ENCODE measurements at places on chromosomes 6 and 20.

GRCh38 chr6:33634946-33635345, 13.8 kb downstream of the ITPR3 start:
- peak; percentile 29 for DNase-seq

GRCh38 chr20:17822039-17822438, 122.3 kb downstream of the BANF2 start:
- DNase-seq = no peak

- peak; percentile 67 for DNase-seq
These were observed 17.7 kb downstream of the MAS1 start for GRCh38 chr6:159908535-159908934.

DNA sequence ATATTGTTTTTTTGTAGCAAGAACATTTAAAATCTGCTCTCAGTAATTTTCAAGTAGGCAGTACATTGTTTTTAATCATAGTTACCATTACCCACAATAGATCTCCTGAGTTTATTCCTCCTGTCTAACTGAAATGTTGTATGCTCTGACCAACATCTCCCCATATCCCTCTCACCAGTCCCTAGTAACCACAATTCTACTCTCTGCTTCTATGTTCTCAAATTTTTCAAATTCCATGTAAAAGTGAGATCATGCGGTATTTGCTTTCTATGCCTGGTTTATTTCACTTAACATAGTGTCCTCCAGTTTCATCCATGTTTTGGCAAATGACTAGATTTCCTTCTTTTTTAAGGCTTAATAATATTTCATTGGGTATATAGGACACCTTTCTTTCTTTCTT, 300.5 kb downstream of the KCNQ5 start:
- no peak for DNase-seq

DNA sequence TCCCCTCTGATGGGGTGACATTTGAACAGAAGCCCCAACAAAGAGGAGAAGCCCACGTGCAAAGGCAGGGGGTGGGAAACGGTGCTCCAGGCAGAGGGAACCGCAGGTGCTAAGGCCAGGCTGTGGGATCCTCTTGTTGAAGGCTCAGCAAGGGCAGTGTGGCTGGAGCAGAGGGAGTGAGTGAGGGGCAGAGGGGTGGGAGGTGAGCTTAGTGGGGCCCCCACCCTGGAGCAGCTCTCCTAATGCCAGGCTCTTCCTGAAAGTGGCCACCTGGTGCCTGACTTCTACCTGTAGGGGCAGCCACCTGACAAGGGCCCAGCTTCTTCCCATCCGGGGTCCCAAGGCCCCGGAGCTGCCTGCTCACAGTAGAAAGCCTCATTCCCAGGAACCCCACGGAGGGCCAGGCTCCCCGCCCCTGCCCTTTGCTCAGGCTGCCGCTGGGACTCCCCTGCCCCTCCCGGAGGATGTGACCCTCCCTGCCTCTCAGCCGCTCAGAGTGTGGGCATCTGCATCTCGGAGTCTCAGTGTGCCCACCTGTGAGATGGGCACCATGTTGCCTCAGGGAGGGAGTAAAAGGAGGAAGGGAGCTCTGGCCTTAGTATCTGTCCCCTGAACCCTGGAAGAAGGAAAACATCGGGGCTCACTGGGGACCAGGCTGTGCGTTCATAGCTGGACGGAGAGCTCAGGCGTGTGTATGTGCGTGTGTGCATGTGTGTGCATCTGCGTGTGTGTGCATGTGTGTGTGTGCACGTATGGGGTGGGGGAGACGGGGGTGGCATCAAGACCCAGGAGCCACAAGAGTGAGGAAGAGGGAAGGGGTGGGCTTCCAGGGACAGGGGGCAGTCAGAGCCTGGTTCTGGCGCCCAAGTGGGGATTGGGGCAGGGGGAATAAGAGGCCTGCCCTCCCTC, 119.4 kb downstream of the CEBPB start:
- DNase-seq = no peak

DNA sequence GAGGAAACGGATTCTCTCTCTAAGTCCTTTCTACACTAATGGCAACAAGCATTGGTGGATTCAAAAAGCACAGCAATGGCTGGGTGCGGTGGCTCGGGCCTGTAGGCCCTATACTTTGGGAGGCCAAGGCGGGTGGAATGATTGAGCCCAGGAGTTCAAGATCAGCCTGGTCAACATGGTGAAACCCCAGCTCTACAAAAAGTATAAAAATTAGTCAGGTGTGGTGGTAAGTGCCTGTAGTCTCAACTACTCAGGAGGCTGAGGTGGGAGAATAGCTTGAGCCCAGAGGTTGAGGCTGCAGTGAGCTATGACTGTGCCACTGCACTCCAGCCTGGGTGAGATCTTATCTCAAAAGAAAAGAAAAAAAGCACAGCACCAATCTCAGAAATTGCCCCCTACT, 19.3 kb downstream of the PAQR8 start:
- no peak for DNase-seq

- peak; percentile 63 for DNase-seq
These were observed 37.5 kb downstream of the LAMA4 start for GRCh38 chr6:112216662-112217551.

GRCh38 chr20:62702013-62702300, 6.7 kb upstream of the NTSR1 start:
- DNase-seq = no peak

GRCh38 chr6:138948004-138948403, 40.0 kb downstream of the REPS1 start:
- no peak for DNase-seq

- DNase-seq = peak; percentile 75
These were observed 14.7 kb upstream of the CHD6 start for GRCh38 chr20:41632896-41633295.

DNA sequence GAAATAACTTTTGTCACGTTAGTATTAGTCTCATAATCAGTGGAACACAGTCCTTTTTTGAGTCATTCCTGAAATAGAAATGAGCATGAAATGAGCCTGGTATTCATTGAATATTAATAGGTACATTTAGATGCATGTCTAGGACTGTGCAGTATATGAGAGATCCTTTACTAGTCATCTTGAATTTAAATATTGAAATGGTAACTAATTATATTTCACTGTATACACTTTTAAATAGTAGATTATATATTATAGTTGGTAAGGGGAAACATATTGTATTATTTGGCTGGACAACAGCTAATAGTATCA, 59.4 kb downstream of the RSPO3 start:
- DNase-seq = no peak

DNA sequence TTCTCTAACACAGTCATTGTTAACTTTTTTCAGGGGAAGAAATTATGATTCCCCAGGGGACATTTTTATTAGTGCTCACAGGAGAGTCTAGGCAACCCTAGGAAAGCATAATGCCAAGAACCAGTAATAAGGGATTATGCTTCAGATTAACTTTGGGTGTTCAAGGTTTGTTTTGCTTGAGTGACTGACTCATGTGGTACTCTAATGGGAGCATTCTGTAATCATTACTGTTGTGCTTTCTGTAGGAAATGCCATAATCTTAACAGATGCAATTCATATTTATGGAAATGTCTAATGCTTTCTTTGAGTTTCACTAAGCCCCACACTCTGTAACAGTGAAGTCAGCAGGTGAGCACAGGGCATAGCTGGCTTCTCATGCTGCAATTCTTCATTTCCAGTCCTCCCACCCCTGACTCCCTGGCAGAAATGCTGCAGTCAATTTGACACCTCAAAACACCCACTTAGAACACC, 263.4 kb upstream of the MAN1A1 start:
- no peak for DNase-seq

DNA sequence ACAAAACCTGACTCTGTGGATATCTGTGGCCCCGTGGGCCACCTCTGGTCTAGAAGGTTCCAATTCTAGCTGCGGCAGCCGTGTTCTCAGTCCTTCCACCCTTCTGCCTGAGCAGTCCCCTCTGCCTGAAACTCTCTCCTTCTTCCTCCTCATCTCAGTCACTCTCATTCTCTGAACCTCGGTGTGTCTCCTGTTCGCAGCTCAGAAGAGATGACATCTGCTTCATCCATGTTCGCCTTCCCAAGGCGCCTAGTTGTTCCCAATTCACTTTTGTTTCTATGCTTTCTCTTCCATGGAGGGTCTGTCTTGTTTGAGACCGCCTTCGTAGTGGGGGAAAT, 95.5 kb downstream of the CEBPB start:
- no peak for DNase-seq

DNA sequence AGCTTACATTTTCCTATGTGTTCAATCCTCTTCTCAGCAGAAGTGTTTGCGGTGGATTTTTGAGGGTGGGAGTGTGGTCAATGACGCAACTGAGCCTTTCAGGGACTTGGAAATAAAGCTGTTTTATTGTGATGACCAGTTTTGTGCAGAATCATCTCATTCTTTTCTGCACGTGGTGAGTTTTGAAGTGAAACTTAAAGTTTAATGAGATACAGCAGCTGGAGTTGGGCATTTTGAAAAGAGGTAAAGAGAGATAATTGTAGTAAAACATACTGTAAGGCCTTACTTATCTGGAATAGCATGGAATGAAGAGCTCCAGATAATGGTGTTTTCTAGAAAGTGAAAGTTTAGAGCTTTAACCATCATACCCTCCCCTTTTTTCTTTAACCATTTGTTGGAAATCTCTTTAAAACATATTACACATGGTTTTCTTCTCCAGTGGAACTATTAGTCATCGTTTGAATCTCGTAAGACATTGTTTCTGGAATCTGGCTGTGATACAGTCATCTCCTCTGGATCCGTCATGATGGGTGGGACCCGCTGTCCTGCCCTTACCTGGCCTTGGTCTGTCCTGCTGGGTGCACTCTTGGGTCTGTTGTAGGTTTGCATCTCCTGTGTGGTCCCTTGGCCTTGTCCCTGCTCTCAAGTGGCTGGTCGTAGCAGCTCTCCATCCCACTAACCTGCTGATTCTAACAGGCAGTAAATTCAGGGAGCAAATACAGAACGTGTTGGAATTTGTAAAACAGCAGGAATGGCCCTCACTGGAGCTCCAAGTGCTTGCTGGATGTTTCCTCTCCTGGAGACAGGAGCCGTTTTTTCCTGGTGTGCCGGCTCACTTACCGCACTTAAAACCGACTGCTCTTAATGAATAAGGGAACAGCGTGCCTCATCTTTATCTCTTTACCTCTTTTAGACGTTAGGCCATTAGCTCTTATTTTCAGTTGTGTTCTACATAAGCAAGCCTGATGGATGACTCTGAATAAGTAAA, 29.8 kb downstream of the UST start:
- DNase-seq = peak; percentile 8

- DNase-seq = no peak
These were observed 84.1 kb downstream of the CDK19 start for GRCh38 chr6:110731196-110731595.

- DNase-seq = no peak
These were observed 74.2 kb downstream of the RIOK1 start for GRCh38 chr6:7463785-7464184.

DNA sequence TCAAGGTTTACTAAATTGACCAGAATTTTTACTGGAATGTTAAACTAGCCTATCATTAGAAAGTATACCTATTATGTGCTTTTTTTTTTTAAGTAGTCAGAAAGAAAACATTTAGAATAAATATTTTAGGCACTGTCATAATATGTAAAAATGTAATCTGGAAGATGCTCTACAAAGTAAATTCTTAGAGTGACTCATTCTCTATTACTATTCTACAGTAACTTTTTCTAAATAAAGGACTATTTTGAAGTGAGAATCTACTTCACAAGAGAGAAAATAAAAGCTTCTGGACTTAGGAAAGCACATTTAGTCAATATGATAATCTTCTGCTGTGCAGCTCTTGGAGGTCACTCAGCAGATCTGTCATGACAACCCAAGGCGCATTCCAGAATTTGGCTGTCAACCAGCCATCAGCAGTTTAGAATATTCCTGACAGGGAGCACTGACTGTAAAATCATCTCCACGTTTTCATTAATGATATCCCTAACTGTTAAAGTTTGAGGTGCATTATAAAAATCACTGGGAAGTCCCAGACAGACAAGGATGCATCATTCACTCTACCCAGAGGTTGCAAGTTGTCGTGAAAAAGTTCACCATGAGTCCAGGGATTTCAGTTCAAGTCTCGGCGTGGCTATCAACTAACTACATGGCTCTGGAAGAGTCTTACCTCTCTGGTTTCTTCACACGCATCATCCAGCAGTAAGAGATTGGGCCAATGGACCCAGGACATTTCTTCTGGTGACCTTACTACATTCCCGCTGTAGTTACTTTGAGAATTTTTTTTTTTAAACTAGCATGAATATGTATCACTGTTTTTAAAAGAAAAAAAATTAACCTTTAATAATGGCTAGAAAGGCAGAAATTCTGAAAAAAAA, 374.9 kb downstream of the GJA1 start:
- DNase-seq = no peak

- DNase-seq = peak; percentile 60
These were observed 23.5 kb downstream of the MCM8 start for GRCh38 chr20:5973971-5974370.

GRCh38 chr20:37933786-37934633, 31.1 kb downstream of the VSTM2L start:
- DNase-seq = peak; percentile 63

DNA sequence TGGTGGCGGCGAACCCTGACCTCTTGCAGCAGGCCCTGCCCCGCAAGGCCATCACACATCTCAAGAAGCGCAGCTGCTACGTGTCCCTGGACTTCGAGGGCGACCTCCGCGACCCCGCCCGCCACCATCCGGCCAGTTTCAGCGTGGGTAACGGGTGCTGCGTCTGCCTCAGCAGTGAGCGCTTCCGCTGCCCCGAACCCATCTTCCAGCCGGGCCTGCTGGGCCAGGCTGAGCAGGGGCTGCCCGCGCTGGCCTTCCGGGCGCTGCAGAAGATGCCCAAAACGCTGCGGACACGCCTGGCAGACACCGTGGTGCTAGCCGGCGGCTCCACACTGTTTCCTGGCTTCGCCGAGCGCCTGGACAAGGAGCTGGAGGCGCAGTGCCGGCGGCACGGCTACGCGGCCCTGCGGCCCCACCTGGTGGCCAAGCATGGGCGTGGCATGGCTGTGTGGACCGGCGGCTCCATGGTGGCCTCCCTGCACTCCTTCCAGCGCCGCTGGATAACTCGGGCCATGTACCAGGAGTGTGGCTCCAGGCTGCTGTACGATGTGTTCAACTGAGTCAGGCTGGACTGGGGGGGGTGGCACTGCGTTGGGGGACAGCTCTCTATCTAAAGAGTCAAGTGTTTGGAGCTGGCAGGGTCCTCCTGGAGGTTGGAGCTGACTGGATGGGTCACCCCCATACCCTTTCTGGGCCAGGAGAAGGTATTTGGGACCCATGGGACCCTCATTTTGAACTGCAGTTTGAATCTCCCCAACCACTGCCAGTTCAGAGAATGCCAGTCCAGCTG, 1.1 kb downstream of the ACTL10 start:
- peak; percentile 80 for DNase-seq
